ENCODE measurements at places on chromosomes 16 and 17.

DNA sequence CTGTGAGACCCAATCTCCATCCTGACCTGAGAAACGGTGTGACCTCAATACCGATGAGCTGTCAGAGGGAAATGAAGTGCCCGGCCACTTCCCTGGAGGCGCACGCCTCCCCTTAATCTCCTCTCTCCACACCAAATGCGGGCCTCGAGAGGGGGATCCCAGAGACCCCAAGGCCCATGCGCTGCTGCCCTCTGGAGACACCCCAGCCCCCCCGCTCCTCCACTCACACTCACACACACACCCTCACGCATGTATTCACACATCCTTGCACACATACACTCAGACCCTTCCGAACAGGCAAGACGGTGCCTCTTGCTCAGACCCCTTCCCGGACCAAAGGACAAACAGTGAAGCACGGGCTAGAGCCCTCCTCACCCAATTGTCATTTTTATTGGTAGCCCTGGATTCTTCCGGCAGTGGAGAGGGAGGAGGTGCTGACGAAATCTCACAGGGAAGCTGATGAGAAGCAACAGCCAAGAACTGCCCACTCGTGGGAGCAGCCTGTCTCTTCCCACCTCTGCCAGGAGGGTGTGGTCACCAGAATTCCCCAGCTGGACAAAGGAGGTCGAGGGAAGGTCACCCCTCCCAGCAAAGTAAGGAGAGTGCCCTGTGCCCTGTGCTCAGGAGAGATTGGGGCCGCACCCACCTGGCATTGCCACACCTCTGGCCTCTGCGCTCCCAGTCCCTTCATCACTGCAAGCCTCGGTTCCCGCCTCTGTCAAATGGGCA, 136.0 kb upstream of the TNRC6C start:
- no peak for DNase-seq

DNA sequence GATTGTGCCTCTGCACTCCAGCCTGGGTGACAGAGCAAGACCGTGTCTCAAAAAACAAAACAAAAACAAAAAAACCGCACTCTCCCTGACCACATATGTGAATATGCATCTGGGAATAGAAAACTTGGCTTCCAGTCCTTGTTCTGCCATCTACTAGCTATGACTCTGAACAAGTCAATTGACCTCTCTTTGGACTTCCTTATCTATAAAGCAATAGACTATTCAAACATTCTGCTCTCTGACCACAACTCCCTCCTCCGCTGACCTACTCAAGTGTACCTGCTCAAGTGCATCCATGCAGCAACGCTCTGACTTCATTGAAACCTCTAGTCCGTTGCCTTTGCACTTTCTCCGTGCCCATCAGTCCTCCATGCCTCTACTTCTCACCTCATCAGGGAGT, 52.6 kb upstream of the KDM6B start:
- DNase-seq = no peak

DNA sequence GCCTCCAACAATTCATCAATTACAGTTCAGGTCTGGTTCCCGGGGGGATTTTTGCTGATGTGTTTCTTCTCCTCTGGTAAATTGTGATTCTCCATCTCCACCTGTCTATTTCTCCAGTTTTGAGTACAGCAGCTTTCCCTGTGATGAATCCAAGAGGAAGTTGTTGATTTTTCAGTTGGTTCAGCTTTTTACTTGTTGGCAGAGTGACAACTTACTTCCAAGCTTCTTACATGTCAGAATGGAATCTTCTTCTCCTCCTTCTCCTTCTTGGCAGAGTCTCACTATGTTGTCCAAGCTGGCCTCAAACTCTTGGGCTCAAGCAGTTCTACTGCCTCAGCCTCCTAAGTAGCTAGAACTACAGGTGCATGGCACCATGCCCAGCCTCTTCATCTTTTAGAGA, 33.4 kb upstream of the TMEM92 start:
- no peak for DNase-seq

- DNase-seq = no peak
Observed at GRCh38 chr16:71637398-71637797, 11.4 kb downstream of the MARVELD3 start.

DNA sequence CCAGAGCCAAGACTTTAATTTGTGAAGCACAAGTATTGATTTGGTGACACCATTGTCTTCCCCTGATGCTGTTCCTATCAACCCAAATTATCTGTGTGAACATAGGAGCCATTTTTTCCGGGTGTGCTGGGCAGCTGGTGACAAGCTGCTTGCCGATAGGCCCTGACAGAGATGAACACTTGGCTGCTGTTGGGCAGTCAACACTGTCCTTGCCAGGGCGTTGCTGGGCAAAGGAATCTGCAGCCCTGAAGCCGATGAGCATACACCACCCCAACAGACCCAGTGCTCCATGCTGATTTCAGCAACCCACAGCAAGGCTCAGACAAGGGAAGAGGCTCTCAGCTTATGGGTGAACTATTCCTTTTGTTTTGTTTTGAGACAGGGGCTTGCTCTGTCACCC, 105.4 kb downstream of the YPEL2 start:
- no peak for DNase-seq

DNA sequence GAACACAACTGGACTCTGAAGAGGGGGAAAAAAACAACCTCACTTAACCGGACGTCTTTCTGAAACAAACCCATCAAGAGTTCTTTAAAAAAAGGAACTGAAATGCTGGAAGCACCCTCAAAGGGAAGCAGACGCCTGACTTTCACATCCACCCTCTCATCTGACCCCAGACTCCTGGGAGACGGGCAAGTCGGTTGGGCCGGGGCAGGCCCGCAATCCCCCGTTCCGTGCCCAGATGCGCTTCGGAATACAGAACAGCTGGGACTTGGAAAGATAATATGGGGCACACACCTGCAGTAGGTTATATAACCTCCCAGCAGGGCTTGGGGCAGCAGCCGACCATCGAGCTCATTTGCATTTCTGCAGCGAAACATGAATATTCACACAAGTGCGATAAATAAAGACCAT, 3.7 kb downstream of the ARHGAP27 start:
- no peak for DNase-seq

DNA sequence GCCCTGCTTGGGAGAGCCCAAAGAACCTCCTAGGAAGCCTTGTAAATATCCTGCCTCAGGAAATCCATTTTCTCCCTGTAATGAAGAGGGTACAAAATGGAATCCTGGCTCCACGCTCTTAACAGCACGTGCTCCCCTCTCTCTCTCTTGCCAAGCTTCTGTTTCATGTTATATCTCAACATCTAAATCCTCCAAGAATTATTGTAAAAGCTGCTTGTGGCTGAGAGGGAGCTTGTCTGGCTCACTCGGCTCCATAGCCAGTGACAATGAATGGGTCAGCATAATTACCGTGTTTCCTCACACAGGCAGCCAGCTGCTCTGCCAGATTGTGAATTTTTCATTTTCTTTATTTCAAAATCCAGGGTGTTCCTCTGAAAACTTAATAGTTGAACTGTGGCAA, 317.8 kb downstream of the RBFOX1 start:
- DNase-seq = no peak
